ENCODE measurements at places on chromosomes 12 and 14. TPM values are rescaled to one million over a fixed set of nuclear protein-coding genes. Genes with fewer than 3 reads are reported as not detected.

Gene MGP
- total RNA-seq: 0.20 TPM

Gene PTPN21
- total RNA-seq: not detected

Gene GARIN6
- not detected for total RNA-seq

Gene IRF2BPL
- 26.0 TPM for total RNA-seq

Gene LMO3
- total RNA-seq: not detected

Gene RNASE7
- total RNA-seq: not detected

Gene POTEM
- total RNA-seq: not detected

Gene PRH1
- total RNA-seq: 21.7 TPM

Gene ZDHHC22
- total RNA-seq: not detected

Gene CTSG
- not detected for total RNA-seq

Gene IPO4
- 48.7 TPM for total RNA-seq

Gene ZNF641
- total RNA-seq: 21.5 TPM

Measured in activated CD4-positive, alpha-beta T cell treated with anti-CD3 and anti-CD28 coated beads, Interleukin-2, amount 10 ng/mL, durations not matched to agents 7 days and 5 days (primary cell).